Common myeloid progenitor, CD34-positive (primary cell): ENCODE measurements at places on chromosomes 11 and 22.

- no peak for DNase-seq
Measured at GRCh38 chr11:27210531-27210930, 152.5 kb downstream of the CCDC34 start.

DNA sequence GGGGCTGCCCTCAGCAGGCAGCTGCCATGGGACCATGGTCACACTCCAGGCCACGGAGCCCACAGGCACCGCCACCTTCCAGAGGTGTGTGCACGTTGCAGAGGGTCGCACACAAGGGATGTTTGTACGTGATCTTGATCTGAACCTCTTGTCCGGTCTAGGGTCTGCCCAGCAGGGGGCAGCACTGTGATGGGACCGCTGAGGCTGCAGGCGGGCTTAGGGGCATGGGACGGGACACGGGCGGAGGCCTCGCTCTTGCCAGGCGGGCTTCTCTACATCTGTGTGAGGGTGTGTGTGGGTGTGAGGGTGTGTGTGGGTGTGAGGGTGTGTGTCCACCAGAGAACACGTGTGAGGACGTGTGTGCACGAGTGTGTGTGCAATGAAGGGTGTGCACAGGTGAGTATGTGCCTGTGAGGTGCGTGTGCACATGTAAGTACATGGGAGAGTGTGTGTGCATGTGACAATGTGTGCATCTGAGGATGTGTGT, 52.4 kb downstream of the CACNA1I start:
- peak; percentile 63 for DNase-seq

DNA sequence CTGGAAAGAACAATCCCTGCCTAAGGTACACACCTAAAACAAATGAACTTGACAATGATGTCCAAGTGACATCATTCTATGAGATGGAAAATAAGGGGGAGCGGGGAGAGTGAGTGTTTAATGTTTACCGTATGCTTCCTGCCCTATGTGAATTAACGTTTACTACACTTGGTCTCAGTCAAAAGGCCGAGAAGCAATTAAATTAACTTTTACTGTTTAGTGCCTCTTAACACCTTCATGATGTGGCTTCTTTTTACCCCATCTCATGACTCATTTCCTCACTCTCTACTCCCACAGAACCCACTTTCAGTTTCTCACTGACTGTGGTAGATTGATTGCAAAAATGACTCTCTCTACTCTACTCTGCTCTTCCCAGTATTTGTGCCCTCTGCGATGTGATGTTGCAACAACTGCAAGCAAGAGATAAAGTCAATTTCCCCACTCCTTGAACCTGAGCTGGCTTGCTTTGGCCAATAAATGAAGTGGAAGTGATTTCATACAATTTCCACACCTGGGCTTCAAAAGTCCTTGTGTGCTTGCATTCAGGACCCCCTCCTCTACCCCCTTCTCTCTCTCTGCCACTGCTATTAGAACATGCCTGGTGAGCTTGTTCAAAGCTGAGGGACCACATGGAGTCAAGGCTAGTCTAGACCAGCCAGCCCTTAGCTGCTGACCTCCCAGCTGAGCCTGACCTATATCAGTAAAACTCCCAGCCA, 11.6 kb upstream of the ALKBH3 start:
- peak; percentile 95 for DNase-seq

GRCh38 chr11:115184901-115185300, 319.3 kb downstream of the CADM1 start:
- DNase-seq: no peak

DNA sequence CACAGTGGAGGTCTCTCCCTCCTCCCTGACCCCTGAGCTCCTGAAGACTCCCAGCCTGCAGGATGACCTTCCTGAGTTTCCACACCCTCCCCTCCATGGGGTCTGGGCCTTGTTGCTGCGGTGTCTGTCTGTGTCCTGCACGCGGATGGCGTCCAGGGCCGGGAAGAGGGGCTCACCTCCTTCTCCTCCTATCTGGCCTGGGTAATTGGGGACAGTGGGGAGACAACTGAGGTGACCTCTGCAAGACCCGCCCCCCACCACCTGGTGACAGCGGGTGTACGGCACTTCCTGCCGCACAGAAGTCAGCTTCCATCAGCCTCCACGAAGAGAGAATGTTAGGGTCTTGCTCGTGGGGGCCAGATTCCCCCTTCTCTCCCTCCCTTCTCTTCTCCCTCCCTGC, 31.7 kb downstream of the LINC01488 start:
- DNase-seq: no peak

GRCh38 chr11:57320067-57320718, 4.6 kb downstream of the TNKS1BP1 start:
- DNase-seq: no peak

DNA sequence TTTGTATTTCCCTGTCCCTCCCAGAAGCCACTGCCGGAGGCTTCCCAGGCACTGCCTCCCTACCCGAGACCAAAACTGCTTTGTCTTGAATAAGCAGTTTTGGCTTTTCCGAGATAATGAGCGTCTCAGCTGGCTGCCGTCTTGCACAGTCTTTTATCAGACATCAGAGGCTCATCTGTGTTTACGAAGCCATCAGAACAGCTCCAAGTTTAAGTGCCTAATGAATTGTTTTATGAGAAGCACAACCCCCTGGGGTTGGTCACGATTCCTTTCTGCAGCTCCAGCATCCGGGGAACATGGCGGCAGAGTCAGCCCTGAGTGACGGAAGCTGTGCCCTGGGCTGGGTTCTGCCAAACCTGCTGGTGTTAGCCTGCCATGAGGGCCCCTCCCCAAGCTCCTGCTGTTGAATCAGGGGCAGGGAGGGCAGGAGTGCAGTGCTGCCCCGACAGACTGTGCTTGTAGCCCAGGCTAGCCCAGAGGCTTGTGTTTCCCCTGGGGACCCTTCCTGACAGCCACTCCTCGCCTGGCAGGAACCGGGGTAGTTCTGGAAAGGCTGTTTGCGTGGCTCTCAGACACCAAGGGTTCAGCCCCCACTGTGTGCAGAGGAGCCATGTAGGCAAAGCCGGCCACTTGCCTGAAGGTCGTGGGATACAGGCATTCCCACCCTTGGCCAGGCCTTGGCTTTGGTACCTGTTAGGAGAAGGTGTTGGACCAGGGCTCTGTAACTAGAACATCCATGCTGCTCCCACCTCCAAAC, 96.1 kb downstream of the MORC2 start:
- no peak for DNase-seq

DNA sequence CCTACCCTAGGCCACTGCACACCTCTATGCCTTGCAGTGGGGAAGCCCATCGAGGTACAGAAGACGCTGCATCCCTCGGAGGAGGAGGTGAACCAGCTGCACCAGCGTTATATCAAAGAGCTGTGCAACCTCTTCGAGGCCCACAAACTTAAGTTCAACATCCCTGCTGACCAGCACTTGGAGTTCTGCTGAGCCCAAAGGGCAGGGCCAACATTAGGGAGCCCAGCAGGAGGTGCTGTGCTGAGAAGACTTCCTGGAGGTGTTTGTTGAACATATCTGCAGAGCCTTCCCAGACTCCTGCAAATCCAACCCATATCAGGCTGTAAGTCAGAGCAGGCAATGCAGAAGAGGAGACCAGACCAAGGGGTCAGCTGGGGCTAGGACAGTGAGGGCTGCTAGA, 13.5 kb downstream of the MOGAT2 start:
- DNase-seq: no peak

- no peak for DNase-seq
Measured at GRCh38 chr11:35911616-35912165, 32.2 kb upstream of the LDLRAD3 start.

DNA sequence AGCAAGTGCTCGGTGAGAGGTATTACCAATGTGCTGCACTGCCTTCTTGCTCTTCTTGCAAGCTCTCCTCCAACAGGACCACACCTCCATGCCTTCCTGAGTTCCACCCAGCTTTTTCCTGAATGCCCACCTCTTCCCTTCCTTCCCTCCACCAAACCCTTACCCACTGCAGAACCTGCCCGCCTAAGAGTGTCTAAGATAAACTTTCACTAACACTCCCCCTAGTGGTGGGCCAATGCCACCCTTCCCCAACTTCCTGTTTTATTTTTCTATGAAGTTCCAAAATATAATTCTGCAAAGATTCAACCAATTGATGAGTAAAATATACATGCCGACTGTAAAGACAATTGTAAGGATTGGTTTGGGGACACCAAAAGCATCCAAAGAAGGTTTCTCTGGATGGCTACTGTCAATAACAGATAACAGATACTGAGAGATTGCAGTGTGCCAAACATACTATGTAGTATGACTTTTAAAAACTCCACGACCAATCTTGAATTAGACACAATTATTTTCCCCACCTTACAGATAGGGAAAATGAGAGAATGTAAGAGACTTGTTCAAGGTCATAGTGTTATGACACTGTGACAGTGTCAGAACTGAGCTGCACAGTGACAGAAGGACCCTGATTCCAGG, 38.6 kb upstream of the BMAL1 start:
- DNase-seq: peak; percentile 60

GRCh38 chr11:70483077-70483861, 84.9 kb downstream of the CTTN start:
- peak; percentile 80 for DNase-seq

GRCh38 chr11:92854952-92855351, 114.5 kb upstream of the MTNR1B start:
- no peak for DNase-seq

- DNase-seq: peak; percentile 68
Measured at GRCh38 chr11:1863352-1864216, 10.7 kb downstream of the LSP1 start.

DNA sequence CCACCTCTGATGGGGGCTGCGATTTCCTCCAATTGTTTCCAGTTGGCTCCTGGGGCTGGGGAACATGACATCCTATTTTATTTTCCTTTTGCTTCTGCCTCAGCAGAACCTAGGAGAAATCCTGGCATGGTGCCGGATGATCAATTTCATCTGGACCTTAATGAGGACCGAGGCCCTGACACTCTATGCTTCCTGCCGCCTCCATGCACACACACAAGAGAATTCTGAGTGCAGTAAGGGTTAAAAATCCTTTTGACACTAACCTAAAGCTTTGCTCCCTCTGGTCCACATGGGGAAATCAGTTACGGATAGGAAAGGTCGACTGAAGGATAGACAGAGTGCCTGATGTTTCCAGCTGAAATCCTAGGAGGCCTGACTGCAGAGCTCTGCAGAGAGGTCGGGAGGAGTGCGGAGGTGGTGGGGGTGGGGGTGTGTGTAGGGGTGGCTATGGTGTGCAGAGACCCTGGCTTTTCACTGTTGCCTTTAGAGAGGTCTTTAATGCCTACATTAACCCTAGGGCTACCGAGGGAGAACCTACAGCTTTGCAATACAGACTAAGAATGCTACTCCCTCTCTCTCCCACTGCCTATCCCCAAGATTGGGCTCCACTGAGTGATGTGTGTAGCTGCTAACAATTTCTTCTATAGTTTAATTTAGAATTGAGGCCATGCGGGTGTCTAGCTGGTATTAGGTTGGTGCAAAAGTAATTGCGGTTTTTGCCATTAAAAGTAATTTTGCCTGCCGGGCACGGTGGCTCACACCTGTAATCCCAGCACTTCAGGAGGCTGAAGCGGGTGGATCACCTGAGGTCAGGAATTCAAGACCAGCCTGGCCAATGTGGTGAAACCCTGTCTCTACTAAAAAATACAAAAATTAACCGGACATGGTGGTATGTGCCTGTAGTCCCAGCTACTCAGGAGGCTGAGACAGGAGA, 53.6 kb upstream of the INCENP start:
- DNase-seq: no peak

- peak; percentile 31 for DNase-seq
Measured at GRCh38 chr11:108788565-108789199, 123.8 kb downstream of the DDX10 start.

DNA sequence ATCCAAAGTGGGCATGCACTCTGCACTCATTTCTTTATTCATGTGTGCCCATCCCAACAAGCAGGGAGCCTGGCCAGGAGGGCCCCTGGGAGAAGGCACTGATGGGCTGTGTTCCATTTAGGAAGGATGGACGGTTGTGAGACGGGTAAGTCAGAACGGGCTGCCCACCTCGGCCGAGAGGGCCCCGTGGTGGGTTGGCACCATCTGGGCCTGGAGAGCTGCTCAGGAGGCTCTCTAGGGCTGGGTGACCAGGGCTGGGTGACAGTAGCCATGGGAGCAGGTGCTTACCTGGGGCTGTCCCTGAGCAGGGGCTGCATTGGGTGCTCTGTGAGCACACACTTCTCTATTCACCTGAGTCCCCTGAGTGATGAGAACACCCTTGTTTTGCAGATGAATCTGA, 129.3 kb upstream of the B3GAT1 start:
- DNase-seq: no peak

GRCh38 chr22:18154821-18155390, 4.9 kb downstream of the USP18 start:
- no peak for DNase-seq

GRCh38 chr22:22867996-22868715, 19.5 kb upstream of the IGLL5 start:
- DNase-seq: no peak

- peak; percentile 33 for DNase-seq
Measured at GRCh38 chr11:59186130-59186594, 14.2 kb downstream of the DTX4 start.

DNA sequence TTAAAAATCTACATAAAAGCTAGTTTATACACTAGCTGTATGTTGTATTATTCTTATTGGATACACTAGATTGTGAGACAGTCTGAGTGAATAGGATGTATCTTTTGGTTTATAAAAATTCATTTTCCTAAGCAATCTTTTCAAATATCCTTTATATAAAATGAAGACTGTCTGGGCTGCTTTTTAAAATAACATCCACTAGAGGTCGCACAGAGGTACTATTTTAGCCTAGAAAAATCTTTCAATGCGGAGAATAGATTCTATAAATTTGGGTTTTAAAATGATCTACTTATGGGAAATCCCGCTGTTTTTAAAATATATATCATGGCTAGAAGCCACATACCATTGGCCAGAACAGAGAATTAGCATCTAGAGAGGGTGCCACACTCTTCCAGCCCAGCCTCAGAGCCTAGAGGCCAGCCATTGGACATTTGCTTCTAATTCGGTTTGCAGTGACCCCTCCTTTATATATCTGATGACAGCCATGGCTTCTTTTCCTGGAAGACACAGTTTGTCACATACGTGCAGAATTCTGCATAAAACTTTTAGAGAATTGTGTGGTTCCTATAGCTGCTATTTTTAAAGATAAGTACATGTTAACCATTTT, 7.3 kb downstream of the C11orf97 start:
- peak; percentile 25 for DNase-seq

GRCh38 chr11:10263929-10264328, 30.1 kb downstream of the SBF2 start:
- DNase-seq: no peak

- no peak for DNase-seq
Measured at GRCh38 chr11:108713076-108713790, 48.4 kb downstream of the DDX10 start.

GRCh38 chr11:132920451-132921096, 611.7 kb downstream of the OPCML start:
- no peak for DNase-seq

DNA sequence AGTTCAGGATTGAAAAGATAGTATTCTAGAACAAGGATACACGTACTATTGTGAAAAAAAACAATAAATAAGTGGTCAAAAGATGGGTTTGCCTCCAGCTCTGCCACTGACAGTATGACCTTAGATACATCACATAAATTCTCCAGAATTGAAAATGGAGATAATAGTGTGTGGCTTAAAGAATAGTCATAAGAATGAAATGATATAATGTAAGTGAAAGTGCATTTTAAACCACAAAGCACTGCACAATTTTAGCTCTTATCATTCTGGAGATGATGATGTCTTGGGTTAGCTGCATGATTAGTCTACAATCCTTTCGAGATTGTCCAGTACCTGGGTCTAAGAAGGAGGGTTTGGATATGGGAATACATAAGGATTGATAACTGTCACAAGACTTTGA, 21.9 kb upstream of the CEP295 start:
- no peak for DNase-seq
